ENCODE measurements at places on chromosomes 5 and 9.

DNA sequence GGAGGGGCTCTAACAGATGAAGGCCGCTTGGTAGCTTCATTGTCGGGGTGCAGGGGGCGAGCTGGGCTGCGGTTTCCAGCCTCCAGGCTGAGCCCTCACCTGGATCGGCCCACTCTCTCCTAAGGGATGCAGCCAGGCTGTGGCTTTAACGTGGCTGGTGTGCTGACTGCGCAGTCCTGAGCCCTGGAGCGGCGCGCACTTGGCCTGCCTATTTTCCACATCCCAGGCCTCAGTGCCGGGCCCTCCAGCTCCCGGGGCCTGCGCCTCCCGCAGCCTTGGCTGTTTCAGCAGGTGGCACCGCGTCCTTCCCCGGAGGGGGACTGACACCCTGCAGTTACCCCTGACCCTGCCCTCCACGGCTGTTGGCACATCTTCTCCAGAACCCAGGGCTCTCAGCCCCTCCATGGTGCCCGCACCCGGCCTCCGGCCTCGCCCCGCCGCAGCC, 1.4 kb downstream of the RNU6ATAC start:
- no peak for DNase-seq

DNA sequence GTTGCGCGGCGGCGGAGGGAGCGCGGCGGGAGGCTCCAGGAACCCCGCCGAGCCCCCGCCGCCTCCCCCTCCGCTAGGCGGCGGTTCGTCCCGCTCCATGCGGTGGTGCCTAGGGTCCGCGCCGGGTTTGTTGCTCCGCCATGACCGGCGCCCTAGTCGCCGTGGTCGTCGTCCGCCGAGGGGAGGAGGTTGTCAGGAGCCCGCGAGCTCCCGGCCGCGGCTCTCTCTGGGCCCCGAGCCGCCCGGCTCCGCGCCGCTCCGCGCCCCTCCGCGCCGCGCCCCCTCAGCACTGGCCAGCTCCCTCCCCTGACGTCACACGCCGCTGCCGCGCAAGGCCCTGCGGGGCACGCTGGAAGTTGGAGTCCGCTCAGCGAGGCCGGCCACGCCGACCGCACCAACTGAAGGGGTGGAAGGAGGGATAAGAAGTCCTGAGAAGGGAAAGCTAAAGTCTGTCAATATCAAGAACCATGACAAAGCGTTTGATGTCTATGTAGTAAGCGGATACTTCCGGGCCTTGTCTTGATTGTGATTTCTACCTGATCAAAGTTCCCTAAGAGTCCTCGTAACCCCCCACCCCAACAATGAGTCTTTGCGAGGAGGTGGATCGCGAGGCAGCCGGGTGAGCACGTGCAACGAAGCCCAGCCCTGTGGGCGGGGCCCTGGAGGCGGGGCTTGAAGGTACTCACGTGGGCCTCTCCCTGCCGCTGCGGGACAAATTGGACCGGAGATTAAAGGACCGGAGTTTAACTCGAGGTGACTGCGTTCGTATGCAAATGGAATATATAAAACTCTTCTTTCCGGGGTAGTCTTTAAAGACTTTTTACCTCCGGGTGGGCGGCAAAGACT, at the start of gene NR6A1:
NR6A1 (minus strand) TSS at position 291 of the 846 bp plus-strand sequence.
- peak; percentile 96 for DNase-seq

DNA sequence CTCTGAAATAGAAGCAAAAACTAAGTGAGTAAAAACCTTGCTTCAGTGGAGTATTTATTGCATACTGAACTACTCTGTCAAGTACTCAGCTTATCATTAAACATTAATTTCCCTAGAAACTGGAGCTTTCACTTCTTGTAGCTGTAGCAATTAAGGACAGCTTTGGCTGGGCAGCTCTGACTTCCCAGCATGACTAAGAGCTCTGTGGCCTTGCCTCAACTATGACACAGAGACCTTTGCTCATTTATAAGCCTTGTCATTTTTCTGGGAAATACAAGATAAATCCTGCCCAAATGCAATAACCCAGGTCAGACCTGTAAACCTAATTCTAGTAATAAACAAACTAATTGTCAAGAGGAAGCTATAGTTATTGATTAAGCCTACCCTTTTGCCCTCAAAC, 65.4 kb upstream of the STK32A start:
- peak; percentile 71 for DNase-seq

GRCh38 chr5:58887721-58888409, 305.0 kb downstream of the RAB3C start:
- peak; percentile 11 for DNase-seq

GRCh38 chr9:135888766-135889394, 18.5 kb downstream of the CAMSAP1 start:
- no peak for DNase-seq

DNA sequence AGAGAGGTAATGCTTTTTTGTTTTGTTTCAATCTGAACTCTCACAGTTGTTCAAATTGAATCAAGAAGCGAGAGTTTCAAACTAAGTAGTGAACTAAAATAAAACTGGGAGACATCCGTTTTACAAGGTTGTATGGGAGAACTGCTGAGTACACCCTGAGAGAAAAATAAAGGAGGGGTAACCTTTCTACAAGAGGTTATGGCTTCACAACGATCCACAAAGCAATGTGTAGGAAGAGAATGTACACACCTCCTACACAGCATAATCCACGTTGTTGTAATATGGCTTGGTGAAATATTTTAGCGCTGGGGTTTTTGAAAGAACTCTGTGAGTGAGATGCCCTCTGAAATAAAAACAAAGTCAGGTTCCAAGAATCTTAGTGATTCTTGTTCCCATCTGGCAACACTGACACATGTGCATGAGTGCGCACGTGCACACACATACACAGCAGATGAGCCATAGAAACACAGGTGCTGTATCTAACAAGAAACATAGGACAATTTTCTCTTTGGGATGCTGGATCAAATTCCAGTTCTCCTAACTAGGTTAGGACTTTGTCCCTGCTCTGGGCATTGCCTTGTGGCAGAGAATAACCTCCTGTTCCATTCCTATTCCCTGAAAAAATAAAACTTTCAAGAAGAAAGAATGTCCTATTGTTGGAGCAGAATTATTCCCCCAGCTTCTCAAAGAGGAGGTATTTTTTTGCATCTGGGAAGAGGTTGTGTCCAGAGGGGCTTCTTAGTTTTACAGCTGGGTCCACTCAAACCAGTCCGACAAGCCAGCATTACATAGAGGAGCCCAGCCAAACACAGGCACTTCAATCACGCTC, 94.5 kb upstream of the EFNA5 start:
- DNase-seq = no peak

- DNase-seq = no peak
These were observed 46.6 kb downstream of the ATP10B start for GRCh38 chr5:160805376-160805775.

DNA sequence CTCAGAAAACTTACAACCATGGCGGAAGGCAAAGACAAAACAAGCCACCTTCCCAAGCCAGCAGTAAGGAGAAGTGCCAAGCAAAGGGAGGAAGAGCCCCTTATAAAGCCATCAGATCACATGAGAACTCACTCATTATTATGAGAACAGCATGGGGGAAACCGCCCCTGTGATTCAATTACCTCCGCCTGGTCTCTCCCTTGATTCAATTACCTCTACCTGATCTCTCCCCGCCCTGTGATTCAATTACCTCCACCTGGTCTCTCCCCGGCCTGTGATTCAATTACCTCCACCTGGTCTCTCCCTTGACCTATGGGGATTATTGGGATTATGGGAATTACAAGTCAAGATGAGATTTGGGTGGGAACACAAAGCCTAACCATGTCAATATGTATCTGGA, 467.3 kb upstream of the FTMT start:
- DNase-seq = no peak

DNA sequence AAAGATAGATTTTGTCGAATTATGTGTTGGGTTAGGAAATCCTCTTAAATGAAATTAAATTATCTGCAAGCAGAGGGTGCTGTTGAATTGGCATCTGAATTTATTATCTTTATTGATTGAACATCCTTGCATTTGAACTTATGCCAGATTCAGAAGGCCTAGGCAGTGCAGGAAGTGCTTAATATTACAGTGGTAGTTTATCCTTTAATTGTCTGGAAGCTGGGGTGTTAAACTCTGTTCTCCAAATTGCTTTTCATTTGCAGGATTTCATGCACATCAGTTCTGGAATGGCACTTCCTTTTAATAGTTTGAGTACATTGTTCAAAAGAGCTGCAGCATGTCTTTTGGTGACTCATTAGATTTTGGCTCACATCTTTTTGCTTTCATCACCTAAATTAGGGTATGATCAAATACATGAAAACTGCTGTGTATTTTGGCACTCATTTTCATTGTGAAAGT, 186.3 kb downstream of the KDM4C start:
- DNase-seq = peak; percentile 79

DNA sequence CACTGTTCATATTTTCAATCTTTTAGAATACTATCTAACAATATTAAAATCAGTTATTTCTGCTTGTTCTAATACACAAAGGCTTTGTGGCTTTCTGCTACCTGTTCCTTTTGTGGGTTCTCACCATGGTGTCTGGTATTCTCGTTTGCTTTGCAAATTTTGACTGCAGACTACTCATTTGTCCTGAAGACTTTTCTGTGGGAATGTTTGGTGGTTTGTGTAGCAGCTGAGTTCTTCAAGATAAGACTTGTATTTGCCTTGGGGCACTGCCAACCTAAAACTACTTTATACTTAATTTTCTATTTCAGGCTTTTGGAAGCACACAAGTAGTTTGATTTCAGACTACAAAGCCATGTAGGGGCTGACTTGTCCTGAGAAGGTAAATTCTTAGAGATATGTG, 11.1 kb downstream of the IL33 start:
- peak; percentile 4 for DNase-seq

- DNase-seq = no peak
These were observed 105.5 kb downstream of the TLR4 start for GRCh38 chr9:117809751-117810150.

GRCh38 chr5:65102976-65103711, 334.4 kb downstream of the CWC27 start:
- no peak for DNase-seq

DNA sequence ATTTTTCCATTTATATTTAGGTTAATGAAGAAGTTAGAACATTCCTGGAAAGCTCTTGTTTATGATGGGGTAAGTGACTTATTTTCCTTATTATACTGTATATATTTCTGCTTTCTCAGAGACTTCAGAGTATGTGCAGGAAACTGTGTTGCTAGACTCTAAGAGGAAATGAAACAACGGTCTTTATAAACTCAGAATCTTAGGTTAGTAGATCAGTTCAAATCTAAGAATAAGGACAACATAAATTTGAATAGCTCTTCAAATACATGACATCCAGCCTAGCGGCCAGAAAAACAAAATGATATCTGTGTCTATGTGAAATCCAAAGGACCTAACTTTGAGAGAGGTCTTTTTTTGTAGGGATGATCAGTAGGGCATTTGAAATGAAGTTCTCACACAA, 94.3 kb downstream of the PRKACG start:
- no peak for DNase-seq

GRCh38 chr5:14449052-14449661, 132.4 kb upstream of the OTULINL start:
- peak; percentile 98 for DNase-seq

GRCh38 chr5:155136216-155136850, 122.8 kb downstream of the KIF4B start:
- DNase-seq = no peak

GRCh38 chr5:149210968-149211490, 60.6 kb upstream of the AFAP1L1 start:
- DNase-seq = peak; percentile 26

- DNase-seq = no peak
These were observed 84.4 kb downstream of the HTR4 start for GRCh38 chr5:148569948-148570347.

DNA sequence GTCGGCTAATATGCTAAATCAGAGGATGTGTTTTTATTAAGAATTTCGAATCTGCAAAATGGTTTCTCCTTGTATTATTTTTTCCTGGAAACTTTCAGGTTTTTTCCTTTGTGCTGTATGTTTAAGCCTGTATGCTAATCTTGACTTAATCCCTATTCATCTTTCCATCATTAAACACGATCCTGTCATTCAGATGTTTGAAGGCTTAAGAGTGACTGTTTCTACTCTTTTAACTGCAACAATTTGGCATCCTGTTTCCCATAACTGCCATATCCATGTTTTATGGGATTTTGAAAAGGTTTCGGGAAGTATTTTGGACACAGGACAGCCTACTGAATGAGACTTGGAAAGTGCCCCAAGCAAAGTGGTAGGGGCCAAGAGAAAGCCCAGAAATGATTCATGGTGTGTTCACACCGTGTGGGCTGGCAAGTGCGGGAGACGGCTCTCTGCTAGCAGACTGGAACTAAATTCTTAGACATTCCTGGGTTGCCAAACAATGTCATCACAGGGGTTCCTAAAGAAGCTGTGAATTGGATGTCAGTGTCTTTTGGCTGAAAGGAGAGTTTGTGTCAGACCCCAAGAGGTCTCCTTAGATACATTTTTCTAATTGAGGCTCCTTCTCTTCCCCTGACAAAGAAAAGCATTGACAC, 125.4 kb upstream of the ADAMTS16 start:
- DNase-seq = peak; percentile 84

DNA sequence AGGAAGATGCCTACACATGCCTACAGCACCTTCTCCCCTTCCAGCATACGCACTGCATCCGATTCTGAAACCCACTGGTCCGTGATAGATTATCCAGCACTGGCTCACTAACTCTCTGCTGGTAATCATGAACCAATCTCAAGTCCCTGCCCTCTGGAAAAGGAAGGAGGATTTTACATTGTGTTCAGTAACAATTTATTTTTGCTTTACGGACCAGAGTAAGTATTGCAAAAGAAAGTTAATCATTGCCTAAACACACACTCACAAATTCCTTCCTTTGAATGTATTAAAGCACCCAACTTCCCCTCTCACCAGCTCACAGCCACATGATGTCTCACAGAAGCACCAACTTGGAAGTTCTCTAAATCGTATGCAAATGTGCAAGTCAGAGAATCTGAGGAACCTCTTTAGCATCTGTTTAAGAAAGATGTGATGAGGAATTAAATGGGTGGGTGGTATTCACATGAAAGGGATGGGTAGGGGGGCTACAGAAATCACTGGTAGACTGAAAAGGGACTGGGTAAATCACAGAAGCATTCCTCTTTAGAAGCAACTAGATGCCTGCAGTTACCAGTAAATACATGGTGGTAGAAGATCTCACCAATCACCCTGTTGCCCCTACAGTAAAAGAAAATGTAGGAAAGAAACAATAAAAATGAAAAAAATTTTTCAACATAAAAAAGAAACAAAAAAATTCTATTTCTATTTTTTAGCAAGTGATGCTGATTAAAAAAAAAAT, 8.4 kb downstream of the GNAQ start:
- DNase-seq = peak; percentile 79

- DNase-seq = no peak
These were observed 324.5 kb downstream of the TUSC1 start for GRCh38 chr9:25353783-25354182.

DNA sequence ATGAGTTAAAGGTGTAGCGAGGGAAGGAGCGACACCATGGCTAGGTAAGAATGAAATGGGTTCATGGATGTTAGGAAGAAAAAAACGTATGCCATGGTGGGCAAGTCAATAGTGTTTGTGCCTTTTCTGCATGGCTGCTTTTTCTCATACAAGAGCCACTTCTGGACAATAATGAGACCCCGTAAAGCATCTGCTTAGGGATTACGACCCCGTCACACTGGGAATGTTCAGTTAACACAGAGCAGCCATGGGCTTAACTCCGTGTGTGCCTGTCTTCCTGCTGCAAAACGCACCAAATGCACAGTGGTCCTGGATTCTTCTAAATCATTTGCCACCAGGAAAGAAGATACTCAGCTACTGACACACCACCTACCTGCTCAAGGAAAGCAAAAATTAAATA, 81.8 kb downstream of the NFIB start:
- no peak for DNase-seq

GRCh38 chr5:10513501-10514442, 50.1 kb upstream of the ANKRD33B start:
- peak; percentile 95 for DNase-seq

Measured in EH (cell line).